ENCODE measurements at places on chromosomes 2 and 18.

DNA sequence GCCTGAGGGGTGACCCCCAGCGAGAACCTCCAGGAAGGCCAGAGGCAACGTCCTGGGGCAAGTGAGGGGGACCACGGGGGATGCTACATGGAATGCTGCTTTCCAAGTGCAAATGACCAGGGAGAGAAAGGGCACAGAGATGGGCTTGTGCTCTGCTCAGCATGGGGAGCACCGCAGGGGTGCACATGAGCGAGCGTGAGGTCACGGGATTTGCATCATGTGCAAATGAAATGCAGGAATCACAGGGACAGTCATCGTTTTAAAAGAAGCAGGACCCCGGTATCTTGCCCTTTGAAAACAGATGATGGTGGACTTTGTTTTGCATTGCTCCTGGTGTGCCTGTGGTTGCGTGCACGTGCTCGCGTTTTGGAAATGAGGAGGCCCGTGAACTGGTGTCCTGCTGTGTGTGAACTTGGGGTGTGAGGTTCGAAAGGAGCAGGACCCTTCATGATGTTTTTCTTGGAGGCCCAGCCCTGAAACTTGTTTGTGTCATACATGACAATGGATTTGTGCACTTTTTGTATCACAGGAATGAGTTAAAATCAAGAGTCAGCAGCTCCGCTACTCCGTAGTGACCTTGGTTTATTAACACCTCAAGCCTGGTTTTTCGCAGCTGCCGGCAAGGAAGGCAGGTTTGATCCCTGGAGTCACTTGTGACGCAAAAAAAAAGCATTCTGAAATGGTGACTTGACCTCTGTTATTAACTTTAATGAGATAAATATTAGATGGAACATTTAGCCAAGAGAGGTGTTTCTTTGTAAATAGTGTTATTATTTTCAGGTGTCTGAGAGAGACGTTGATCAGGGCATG is 234.5 kb downstream of the LDLRAD4 start:
- no peak for DNase-seq

- no peak for DNase-seq
Measured at GRCh38 chr2:67015681-67016080, 381.5 kb upstream of the ETAA1 start.

- DNase-seq: no peak
Measured at GRCh38 chr18:48982266-48982665, 31.5 kb upstream of the SMAD7 start.

- no peak for DNase-seq
Measured at GRCh38 chr2:162678551-162678950, 160.0 kb downstream of the KCNH7 start.

GRCh38 chr18:52288403-52289004 is 51.5 kb upstream of the DCC start:
- peak; percentile 58 for DNase-seq

DNA sequence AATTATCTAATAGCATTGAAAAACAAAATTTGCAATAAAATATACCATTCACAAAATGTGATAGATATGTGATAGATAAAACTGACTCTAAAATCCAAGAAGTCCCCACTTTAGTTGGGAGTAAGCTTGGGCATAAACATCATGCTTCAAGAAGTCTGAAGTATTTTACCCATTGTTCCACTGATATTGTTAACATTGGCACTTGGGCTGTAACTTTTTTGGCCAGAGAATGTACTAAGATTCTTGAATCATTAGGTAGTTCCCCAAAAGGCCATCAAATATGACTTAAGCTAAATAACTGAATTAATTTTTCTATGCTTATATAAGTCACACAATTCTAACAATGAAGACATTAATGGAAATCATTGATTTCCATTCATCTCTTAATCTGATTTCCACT is 413.6 kb downstream of the CDH2 start:
- DNase-seq: no peak

- DNase-seq: no peak
Measured at GRCh38 chr2:8862230-8862629, 24.8 kb upstream of the KIDINS220 start.

- no peak for DNase-seq
Measured at GRCh38 chr18:4391859-4392258, 63.2 kb downstream of the DLGAP1 start.

GRCh38 chr2:170651624-170652325 is 63.4 kb upstream of the SP5 start:
- peak; percentile 22 for DNase-seq

DNA sequence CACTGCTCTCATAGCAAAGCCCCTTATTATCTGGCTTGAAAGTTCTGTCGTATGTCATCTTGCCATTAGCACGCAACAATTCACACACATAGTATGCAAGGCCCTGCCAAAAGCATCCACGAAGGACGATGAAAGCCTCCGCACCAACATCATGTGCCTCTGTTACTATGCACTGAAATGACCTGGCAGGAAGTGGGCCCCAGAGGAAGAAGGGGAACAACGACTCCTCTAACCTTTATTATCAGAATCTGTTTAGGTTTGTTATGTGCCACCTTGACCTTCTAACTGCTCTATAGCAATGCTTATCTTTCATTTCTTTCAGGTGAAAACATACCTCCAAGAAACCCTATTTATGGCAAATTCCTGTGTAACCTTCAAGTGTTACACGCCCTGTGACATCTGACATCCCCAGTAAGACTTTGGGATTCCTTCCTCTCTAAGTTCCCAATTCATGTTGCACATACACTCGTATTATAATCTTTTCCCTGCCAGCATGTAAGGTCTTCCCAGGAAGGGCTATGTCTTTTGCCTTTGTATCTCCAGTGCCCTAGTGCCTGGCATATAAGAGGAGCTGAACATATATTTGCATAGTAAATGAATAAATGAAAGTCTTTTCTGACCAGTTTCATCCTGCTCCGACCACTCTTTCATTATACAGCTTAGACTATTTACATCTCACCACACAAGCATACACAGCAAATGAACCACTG is 7.0 kb upstream of the NDUFV2 start:
- DNase-seq: peak; percentile 82

GRCh38 chr18:44128365-44128764 is 552.3 kb upstream of the SETBP1 start:
- DNase-seq: no peak

DNA sequence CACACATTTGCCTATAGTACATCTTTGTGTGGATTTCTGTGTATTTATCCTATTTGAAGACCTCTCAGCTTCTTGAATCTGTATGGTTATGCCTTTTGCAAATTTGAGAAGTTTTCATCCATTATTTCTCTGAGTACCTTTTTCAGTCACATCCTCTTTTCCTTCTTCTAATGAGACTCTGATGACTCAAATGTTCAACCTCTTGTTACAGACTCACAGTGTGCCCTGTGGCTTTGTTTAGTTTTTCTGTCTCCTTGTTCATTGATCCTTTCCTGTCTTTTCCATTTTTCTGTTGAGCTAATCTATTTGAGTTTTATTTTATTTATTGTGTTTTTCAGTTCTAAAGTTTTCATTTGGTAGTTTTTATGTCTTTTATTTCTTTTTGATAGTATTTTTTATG is 87.0 kb upstream of the LRP1B start:
- no peak for DNase-seq

DNA sequence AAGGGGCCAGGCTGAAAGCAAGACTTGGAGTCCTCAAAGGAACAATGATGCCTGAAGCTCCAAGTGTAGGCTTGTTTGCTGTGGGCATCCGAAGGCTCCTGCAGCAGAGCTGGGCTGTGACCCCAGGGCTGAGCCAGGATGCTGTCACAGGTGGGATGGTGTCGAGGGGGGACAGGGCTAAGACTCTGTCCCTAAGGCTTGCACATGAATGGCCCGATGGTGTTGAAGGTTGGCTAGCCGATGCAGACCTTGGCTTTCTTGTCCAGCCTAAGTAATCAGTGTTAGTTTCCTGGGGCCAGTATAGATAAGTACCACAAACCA is 251.0 kb downstream of the NDUFA10 start:
- DNase-seq: no peak

DNA sequence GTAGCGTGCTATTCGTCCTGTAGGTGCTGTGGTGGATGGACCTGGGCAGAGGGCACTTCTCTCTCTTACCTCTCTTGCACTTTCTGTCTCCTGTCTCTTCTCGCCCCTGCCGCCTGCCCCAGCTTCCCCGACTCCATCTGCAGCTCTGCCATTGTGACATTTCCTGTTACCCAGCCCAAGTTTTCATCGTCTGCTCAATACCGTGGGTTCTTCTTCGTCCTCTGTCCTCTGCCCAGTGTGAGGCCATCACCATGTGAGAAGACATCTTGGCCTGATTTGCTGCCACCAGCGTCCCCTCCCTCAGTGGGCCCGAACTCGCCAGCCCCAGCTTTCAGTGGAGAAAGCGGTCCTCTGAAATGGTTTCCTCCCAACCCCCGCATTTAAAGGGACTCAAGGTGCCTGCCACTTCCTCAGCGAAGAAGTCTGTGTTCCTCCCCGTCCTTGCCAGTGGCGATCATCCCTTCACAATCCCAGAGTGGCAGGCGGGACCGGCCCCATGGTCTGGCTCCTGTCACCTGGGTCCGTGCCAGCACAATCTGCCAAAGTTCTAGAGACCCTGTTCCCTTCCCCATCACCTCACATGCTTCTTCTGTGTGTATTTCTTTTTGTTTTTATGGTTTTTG is 18.0 kb downstream of the TGOLN2 start:
- peak; percentile 34 for DNase-seq

GRCh38 chr2:21792571-21792970 is 668.8 kb downstream of the TDRD15 start:
- DNase-seq: no peak

DNA sequence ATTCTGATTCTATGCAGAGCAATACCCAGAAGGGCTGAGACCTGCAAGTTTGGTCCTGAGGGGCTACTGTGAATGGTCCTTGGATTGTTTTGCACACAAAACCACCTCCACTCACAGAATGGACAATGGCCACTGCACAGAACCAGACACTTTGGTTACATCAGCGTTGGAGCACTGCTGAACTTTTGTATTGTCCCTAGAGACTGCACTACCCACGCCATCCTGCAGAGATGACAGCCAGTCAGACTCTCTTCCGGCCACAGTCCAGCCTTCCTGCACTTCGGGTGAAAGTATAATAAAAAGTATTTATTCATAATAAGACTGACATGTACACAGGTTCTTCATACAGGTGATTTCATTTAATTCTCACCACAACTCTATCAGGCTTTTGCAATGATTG is 35.7 kb downstream of the CELF4 start:
- no peak for DNase-seq

DNA sequence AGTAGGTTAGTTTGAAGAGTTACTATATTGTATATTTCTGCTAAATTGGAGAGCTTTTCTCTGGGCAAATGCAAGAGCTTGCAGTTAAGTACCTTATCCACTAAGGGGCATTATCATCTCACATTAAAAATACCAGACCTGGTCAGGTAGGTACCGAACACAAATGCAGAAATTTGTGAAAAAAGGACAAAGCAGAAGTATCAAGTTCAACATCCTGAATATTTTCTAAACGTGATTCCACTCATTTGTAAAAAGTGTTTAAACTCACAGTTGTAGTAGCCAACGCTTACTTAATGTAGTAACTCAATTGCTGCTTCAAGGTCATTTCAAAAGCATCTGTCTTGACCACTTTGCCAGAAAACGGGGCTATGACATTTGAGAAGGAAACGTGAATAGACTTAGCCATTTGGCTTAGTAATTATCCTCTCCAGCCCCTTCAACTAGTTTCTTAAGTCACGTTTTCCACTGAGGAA is 52.1 kb downstream of the CYRIA start:
- no peak for DNase-seq

DNA sequence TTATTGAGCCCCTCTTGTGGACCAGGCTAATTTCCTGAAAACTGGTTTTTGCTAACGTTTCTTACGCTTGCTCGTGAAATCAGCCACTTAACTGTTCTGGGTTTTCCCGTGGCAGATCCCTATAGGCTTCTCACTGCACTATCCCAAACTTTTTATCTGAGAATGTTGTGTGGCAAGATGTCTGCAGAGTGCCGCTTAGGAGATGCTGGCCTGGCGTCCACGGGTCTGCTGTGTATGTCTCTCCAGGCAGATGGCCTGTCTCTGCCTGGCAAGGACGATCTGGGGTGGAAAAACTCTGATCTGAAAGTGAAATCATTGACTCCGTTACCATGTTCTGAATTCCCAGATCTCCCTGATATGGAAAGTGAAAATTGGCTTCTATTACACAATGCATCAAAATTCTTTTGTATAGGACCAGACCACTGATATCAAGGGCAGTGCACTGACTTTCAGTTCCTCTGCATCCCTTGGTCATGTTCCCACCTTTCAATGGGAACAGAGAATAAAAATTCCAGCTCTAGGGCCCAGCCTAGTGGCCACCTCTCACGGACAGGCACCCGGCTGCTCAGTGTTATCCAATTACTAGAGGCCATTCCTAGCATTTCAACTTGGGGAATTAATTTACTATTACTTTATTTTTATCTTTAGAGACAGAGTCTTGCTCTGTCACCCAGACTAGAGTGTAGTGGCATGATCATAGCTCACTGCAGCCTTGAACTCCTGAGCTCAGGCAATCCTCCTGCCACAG is 154.6 kb downstream of the ACOXL start:
- no peak for DNase-seq

- DNase-seq: no peak
Measured at GRCh38 chr2:54510916-54511315, 54.8 kb downstream of the SPTBN1 start.

DNA sequence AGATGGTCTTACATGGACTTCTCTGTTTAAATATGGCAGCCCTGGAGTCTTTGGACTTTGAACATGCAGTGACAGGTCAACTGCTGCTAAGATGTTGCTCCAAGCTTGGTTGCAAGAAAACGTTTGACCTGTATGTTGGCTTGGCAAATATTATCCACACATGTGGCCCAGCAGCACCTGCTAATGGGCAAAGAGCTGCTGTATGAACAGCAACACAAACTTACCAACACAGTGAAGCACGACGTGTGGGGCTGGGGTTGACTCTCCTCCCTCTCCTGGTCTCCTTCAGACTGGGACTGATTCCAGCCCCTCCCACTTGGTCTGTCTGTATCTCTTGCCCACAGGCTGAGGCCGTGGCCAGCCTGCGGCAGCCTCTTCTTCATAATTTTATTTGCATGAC is 3.8 kb downstream of the KCNE4 start:
- DNase-seq: no peak

GRCh38 chr18:27301615-27302378 is 116.7 kb upstream of the CHST9 start:
- no peak for DNase-seq

GRCh38 chr18:68660354-68661183 is 54.3 kb downstream of the TMX3 start:
- no peak for DNase-seq

GRCh38 chr2:16671760-16672159 is 6.1 kb upstream of the CYRIA start:
- DNase-seq: no peak

DNA sequence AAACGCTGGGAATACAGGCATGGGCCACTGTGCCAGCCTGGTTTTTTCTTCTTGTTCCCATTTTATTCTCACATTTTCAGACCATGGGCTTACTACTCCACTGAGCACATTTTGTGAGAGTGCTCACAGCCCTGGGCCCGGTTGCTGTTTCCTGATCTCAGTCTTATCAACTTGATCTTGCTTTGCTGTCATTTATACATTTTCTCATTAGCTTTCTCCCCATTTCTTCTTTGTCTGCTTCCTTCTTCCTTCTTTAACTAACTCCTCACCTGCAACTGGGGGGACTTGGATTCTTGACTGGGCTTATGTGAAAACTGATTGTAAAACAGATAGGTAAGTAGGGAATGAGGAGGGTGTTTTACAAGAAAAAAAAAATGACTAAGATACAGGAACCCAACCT is 117.3 kb downstream of the PLB1 start:
- DNase-seq: peak; percentile 40
